ENCODE measurements at places on chromosomes 16 and 17. TPM values are rescaled to one million over a fixed set of nuclear protein-coding genes. Genes with fewer than 3 reads are reported as not detected.
A peak's percentile ranks its signal among the peaks of the same experiment; 100 is the strongest.

DNA sequence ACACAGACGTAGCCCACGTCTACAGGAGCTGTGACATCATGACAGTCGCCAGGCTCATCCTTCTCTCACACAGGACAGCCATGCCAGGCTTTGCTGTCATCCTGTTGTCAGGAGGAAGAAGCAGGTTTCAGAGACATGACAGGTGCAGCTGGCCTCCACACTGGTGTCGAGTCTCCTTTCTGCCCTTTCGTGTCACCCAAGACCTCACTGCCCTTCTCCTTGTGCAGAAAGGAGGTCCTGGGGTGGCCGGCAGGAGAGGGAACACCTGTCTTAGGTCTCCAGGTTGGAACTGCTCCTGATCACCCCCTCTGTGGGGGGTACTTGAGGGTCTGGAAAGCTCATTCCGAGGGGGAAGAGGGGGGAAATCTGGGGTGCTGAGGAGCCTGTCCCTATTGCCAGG is 41.6 kb upstream of the IRF8 start:
- no peak for DNase-seq

DNA sequence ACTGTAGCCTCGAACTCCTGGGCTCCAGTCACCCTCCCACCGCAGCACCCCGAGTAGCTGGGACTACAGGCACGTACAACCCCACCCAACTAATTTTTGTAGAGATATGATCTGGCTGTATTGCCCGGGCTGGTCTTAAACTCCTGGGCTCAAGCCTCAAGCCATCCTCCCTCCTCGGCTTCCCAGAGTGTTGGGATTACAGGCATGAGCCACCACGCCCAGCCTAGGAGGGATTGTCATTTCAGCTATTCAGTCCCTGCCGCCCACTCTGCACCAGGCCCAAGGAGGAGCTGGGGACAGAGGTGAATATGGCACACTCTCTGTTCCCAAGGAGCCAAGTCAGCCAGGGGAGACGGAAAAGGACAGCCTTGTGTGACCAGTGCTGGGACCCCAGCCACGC is 256.2 kb downstream of the PARN start:
- no peak for DNase-seq

DNA sequence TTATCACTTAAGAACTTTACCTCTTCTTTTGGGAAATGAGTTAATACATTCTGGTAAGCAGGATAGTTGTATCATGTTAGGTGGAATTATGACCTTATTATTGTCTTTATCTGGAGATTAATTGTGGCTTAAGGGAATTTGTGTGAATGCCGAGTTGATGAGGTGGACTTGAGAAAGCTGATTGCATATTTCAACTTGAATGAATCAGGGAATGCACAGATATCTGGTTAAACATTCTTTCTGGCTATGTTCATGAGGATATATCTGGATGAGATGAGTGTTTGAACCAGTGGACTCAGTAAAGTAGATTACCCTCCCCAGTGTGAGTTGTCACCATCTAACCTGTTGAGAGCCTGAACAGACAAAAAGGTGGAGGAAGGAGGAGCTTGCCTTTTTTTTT is 326.1 kb upstream of the GOT2 start:
- no peak for DNase-seq

GRCh38 chr17:2965621-2966595 is 97.5 kb downstream of the OR1D5 start:
- DNase-seq: no peak

The NHLRC4 gene
- total RNA-seq: 0.56 TPM

The CX3CL1 gene
- 9.5 TPM for total RNA-seq

DNA sequence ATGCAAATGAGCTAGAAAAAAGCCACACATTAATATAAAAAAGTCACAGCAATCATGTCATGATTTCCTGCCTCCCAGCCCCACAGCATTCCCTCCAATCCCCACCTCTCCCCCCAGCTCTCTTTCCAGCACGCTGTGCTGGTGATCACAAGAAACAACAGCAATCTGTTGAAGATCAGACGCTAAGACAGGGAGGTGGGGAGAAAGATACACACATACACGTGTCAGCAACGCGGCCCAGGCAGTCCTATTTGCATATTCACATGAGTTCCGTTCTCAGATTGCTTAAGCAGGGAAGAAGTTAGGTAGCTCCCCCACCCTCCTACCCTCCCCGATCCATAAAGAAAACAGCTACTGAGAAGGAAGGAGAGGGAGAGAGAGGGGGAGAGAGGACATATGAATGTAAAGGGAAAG is 405.5 kb upstream of the PSMD7 start:
- DNase-seq: no peak

The PAM16 gene
- total RNA-seq: 59.8 TPM

GRCh38 chr17:78715000-78715771 is 66.9 kb downstream of the CYTH1 start:
- DNase-seq: no peak

GRCh38 chr17:74339537-74340195 is 13.6 kb downstream of the KIF19 start:
- DNase-seq: no peak

DNA sequence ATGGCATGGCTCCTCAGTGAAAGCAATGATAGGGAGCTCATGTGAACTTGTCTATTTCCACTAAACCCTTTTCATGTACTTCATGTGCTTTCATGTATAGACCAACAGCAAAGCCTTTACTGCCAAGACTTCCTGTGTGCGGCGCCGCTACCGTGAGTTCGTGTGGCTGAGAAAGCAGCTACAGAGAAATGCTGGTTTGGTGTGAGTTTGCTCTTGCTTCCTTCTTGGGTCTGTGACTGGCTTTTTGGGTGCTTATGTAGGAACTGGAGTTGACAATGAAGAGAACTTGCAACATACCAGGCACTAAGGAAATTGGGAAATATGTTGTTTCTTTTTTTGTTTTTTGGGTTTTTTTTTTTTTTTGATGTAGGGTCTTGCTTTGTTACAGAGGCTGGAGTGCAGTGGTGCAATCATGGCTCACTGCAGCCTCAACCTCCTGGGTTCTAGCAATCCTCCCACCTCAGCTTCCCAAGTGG is 5.7 kb downstream of the SNX11 start:
- peak; percentile 66 for DNase-seq

GRCh38 chr16:89720551-89720812 is 216 bp downstream of the VPS9D1 start:
- DNase-seq: no peak

The TMEM88 gene
- total RNA-seq: 9.0 TPM

DNA sequence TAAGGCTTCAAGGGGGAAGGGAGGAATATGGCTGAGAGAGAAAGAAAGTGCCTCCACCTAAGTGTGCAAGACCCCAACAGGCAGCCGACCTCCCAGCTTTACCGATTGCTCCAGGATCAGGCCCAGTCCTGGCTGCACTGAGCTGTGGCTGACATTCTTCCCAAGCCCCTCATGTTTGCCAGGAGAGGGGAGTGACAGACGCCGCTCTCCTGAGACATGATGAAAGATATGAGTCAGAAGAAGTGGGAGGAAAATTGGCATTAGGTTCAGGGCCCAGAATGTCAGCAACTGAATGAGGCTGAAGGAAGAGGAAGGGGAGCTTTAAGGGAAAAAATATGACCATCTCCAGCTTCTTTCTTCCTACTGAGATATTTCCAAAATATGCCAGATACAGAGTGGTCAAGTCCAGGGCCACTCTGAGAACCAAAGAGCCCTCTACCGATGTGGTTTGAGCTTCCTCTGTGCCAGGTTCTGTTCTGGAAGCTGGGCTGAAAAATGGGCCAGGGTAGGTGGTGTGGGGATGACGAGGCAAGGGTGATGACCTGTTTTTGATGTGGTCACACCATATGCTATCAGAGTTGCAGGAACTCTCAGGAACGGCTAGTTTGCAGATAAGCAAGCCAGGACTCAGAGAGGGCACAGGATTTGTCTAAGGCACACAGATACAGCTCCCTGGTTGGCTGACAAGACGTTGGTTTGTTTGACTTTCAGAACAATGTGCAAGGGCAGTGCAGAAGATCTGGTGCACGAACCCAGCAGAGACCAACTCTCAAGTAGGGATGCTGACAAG is 176.7 kb downstream of the SOX9 start:
- peak; percentile 42 for DNase-seq

DNA sequence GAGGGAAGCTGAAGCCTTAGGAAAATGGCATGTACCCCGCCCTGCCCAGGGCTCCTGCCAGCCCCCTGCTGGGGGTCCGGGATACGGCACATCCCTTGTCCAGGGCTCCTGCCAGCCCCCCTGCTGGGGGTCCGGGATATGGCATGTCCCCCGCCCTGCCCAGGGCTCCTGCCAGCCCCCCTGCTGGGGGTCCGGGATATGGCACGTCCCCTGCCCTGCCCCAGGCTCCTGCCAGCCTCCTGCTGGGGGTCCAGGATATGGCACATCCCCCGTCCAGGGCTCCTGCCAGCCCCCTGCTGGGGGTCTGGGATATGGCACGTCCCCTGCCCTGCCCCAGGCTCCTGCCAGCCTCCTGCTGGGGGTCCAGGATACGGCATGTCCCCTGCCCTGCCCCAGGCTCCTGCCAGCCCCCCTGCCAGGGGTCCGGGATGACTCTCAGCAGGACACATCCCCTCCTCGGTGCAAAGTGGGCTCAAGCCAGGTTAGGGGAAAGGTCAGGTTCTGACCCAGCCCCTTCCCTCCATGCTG is 43.2 kb downstream of the RPH3AL start:
- DNase-seq: peak; percentile 10

- no peak for DNase-seq
Observed at GRCh38 chr17:77923776-77924513, 34.6 kb upstream of the TNRC6C start.

The MYO1C gene
- 175 TPM for total RNA-seq

- DNase-seq: no peak
Observed at GRCh38 chr16:57882792-57883191, 80.5 kb upstream of the KIFC3 start.

- peak; percentile 77 for DNase-seq
Observed at GRCh38 chr16:67277294-67277998, 1.9 kb upstream of the PLEKHG4 start.

- no peak for DNase-seq
Observed at GRCh38 chr16:57571098-57571497, 28.7 kb downstream of the ADGRG5 start.

The MYOCD gene
- 65.3 TPM for total RNA-seq

- peak; percentile 67 for DNase-seq
Observed at GRCh38 chr16:23801378-23801777, 34.4 kb upstream of the PRKCB start.

The UBALD1 gene
- 26.0 TPM for total RNA-seq

The HOXB6 gene
- total RNA-seq: 0.84 TPM

GRCh38 chr16:65889533-65889966 is 476.9 kb upstream of the CDH5 start:
- DNase-seq: no peak

DNA sequence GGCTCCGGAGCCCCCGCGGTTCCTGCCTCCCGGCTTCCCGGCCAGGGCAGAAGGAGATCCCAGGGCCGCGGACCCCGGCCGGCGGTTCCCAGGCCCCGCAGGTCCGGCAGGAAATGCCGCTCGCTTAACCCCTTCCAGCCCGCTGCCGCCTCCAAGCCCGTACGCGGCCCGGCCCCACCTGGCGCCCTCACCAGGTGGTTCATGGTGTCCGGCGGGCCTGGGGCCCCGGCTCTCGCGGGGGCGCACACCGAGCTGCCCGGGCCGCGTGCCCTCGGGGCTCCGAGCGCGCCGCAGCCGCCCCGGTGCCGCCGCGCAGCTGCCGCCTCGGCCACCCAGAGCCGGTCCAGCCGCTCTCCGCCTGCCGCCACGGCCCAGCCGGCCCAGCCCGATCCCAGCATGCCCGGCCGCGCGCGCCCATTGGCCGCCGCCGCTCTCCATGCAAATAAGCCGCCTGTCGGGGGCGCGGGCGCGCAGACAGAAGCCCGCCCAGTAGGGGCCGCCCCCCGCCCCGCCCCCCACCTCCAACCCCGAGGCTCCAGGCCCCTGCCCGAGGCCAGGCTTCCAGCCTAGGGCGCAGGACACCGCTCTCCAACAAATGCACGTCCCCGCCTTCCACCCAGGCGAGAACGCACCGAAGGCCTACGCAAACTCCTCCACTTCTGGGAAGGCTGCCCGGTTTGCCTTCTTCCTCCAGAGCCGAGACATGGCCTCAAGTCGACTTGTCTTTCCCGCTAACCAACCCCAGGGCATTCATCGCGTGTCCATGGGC is at the start of gene BCAR1:
Gene BCAR1, minus strand, starts transcription at position 345 of the 769 bp plus-strand sequence. Its CDS starts 142 bp downstream, at position 203.
- DNase-seq: peak; percentile 96

DNA sequence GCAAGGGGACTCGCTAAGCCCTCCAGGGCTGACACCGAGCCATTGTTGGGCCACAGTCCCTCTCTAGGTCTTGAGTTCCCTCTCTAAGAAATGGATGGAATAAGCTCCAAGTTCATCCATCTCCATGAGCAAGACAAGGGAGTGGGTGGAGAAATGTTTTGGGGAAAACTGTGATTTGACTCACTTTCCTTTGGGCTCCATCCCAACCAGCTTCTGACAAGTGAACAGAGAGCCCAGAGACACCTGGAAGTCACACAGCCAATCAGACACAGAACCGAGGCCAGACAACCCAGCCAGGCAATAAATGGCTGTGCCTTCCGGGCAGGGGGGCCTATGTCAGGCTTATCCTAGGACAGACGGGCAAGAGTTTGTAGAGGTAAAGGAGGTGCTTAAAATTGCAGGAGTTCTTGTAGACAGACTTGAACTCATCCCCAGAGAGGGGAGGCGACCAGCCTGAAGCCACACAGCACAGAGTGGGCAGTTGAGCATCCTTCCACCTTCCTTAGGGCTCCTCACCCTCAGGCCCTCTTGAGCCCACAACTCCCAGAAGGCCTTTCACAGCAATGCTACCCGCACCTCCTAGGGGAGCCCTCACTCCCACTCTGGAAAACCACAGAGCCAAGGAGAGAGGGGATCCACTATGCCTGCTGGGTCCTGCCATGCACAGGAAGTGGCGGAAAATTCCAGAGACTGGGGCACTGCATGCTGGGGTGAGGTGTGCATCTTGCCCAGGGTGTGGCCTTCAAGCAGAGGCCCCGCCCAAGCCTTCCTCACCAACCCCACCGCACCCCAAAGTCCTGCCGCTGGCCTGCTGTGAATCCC is 9.5 kb upstream of the FAM83G start:
- no peak for DNase-seq

The CACNG5 gene
- total RNA-seq: not detected

The DPEP3 gene
- not detected for total RNA-seq

DNA sequence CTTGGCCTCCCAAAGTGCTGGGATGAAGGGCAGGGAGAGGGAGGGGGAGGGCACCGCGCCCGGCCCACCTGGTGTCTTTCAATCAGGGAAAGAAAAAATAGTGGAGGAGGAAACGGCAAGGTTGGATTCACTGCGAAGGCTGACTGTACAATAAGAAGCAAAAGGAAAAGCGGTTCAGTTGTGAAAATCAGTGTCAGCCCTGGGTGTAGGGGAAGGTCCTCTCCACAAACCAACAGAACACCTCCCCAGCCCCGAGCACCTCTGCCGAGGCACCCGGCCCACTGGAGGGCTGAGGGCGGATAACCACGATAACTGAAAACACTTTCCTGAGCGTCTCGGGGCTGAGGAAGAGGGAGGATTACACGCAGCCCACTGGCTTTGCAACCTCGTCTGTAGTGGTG is 1.4 kb upstream of the SPG7 start:
- no peak for DNase-seq

- no peak for DNase-seq
Observed at GRCh38 chr17:83050651-83051395, 28.6 kb upstream of the METRNL start.

- peak; percentile 77 for DNase-seq
Observed at GRCh38 chr17:82330322-82331239, 3.0 kb downstream of the SECTM1 start.

The NPIPB9 gene
- total RNA-seq: 1.3 TPM

GRCh38 chr16:49889725-49890397 is 33.9 kb upstream of the ZNF423 start:
- no peak for DNase-seq

GRCh38 chr16:49755313-49755620 is 100.6 kb downstream of the ZNF423 start:
- no peak for DNase-seq

All from right cardiac atrium (tissue), 5 donors.